Fibroblast of villous mesenchyme (primary cell): ENCODE measurements at places on chromosomes 7 and 10. TPM values are rescaled to one million over a fixed set of nuclear protein-coding genes. Genes with fewer than 3 reads are reported as not detected.

GRCh38 chr10:129332476-129332875 is 134.6 kb upstream of the MGMT start:
- no peak for DNase-seq

DNA sequence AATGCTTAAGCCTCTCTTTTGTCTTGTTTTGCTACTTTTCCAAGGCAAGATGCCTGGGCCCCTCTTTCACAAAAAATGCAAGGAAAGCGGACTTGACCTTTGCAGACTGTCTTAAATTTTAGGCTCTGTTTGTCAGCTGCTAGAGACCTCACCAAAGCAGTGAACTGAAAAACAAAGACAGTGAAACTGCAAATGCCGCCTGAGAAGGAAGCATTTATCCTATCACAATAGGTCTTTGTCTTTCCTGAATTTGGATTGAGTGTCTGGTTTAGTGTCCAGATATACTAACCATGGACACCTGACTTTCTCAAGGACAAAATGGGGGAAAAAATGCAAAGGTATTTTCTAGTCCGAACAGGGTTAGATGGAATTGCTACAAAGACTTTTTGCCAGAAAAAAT is 256.9 kb downstream of the INHBA start:
- no peak for DNase-seq

GRCh38 chr7:87059525-87060287 is at the start of gene ELAPOR2:
TSS of gene ELAPOR2 (minus strand) at chr7:87059654. CDS start at chr7:87059513, 141 bp downstream.
- peak; percentile 13 for DNase-seq

GRCh38 chr7:90858546-90858945 is 262.4 kb downstream of the CDK14 start:
- DNase-seq = no peak

Gene INPP5F
- 25.8 and 38.0 TPM in 2 replicates for total RNA-seq

GRCh38 chr7:70577078-70577477 is 554.9 kb upstream of the GALNT17 start:
- no peak for DNase-seq

DNA sequence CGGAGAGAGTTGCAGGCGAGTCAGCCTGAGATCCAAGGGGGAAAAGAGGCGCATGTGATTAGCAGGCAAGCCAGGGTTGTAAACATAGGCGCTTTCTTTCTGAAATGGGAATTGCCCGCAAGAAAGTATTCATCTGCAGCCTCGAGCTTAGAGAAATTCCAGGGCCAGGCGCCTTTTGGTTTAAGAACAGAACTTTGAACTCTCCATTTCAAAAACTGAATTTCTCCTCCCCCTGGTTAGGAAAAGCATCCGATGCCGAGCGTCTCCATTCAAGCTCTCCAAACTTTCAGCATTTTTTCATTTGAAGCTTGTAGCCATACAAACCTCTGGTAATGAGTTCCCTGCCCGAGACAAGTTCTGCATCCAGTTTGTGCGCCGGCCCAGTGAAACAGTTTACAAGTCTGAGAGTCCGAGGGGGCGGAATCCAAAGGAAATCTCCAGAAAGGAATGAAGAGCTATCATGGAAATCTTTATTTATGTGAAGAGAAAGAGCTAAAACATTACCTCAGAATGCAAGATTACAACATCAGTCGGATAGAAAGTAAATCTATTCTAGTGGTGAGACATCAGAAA is 69.9 kb downstream of the FAM204A start:
- DNase-seq = peak; percentile 76

DNA sequence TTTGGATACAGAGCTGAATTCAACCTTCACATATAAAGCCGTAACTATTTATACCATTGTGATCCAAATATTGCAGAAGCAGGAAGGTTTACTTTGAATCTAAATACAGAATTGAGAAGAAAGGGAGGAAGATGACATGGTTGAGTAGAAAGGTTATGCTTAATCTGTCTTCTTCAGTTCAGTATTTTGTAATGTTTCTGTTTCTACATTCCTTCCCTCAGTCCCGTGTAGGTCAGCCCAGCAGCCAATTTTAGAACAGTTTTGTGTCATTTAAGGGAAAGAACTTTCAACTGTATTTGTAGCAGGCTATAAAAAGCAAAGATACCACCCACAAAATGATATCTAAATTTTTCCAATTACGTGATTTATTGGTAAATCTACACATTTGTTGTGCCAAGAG is 97.4 kb downstream of the CPED1 start:
- peak; percentile 56 for DNase-seq

- DNase-seq = no peak
Observed at GRCh38 chr10:25036381-25036780, 20.0 kb downstream of the THNSL1 start.

DNA sequence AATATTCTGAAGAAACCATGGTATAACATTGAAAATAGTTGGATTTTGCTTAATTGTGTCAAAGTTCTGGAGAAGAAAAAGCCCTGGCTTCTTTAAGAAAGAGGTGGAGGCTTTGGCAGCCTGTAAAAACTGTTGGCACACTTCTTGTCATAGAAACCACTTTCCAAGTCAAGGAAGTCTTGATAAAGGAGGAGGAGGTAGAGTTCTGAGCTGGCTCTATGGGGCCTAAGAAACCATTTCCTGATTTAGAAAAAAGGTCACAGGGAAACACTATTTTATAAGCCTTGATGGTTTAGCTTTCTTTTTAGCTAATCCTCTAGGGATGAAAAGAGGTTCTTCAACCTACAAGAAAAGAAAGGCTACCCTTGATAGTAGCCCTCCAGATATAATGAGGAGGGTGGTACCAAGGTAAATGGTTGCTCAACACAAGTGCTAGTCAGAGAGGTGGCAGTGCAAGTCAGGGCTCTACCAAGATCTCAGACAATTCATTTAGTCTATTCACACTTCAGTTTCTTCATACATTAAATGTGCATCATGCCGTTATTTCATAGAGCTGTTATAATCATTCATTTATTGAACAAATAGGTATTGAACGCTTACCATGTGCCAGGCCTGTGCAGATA is 346.9 kb downstream of the RNLS start:
- no peak for DNase-seq

DNA sequence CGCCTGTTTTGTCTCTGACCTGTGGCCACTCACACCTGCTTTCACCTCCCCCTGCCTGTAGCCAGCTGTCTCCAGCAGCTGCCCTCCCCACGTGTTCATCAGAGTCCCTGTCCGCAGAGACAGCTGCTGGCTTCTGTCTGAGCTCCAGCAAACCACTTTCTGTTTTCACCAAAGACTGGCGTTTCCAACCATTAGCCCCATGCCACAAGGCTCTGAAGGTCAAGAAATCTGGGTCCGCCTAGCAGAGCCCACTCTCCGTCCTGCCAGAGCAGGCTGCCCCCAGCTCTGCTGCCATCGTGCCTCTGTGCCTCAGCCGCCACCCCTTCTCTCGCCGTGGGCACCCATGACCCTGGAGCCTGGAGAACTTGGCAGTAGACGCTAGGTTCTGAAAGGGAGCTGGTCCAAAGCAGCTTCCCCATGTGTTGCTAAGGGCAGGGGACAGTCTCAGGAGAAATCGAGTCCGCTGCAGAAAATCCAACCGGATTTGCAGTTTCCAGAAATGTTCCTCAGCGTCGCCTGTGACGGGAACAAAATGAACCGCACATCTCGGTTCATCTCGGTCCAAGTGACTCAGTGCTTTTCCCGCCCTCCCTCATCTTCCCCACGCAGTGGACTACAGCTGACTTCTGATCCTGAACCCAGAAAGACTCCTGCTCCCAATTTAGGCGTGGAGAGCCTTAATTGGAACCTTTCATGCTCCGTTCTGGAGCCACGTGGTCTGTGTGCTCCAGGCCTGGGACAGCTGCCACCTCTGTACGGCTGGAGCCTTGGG is 28.0 kb downstream of the TMEM120A start:
- peak; percentile 76 for DNase-seq

Gene OR6V1
- total RNA-seq = not detected in 2 replicates
